A172 (cell line): ENCODE measurements at places on chromosomes 5 and 9.
A peak's percentile ranks its signal among the peaks of the same experiment; 100 is the strongest.

GRCh38 chr5:124402144-124402581, 344.3 kb downstream of the ZNF608 start:
- peak; percentile 56 for DNase-seq

- DNase-seq: no peak
Measured at GRCh38 chr5:15783734-15784133, 283.8 kb downstream of the FBXL7 start.

DNA sequence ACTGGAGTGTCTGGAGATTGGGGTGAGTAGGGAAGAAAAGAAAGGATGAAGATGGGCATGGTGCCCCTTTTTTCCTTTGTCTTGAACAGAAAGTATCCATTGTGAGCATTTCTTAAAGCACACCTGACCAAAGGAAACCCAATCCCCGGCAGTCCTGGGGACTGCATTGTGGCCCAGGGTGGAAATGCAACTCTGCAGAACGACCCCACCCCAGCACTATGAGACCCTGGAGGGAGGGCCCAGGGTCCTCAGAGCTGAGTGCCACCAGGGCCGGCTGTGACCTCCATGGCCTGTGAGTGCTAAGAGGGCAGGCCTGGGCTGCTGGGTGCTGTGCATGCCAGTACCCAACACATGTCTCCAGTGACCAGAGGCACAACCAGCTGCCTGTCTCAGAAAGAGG, 18.5 kb downstream of the EEIG1 start:
- DNase-seq: no peak

DNA sequence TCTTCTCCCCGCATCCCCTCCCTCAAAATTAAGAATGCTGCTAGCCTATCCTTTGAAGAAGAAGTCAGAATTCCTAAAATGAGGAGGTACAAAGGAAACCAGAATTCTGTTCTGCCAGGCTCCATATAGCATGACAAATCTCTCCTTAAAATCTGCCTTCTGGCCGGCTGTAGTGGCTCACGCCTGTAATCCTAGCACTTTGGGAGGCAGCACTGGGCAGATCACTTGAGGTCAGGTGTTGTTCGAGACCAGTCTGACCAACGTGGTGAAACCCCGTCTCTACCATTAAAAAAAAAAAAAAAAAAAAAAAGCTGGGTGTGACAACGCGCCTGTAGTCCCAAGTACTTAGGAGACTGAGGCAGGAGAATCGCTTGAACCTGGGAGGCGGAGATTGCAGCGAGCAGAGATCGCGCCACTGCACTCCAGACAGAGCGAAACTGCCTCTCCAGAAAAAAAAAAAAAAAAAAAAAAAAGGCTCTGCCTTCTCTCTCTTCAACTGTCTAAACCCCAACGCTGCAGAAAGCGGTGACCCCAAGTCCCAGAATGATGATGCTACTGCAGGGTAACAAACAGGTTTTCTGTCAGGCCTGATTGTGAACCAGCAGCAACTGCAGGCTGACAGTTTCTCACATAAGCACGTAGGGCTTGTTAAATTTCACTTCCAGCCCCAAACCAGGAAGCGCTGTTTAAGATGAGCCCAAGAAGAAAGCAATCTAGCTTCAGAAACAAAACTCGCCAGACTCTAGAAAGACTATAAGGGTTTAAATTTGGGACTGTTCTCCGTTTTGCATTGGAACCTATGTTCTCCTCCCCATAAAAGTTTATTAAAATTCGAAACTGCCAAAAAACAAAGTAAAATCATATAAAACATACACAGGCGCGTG, 963 bp upstream of the CAST start:
- DNase-seq: peak; percentile 46

DNA sequence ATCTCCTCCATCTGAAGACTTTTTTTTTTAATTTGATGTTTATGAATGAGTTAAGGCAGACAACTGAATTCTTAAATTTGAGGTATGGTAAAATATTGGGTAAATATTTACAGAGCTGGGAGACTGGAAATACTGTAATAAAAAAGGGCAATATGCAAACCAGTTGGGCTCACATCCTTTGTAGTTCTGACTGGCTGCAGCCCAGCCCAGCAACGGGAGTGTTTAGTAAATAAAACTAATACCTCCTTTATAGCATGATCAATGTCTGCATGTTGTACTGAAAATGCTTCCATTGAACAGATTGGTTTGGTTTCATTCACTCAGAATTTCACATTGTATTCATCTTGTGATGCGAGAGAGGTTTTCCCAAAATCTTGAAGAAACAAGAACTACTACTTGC, 365.0 kb downstream of the DMRT2 start:
- DNase-seq: no peak

DNA sequence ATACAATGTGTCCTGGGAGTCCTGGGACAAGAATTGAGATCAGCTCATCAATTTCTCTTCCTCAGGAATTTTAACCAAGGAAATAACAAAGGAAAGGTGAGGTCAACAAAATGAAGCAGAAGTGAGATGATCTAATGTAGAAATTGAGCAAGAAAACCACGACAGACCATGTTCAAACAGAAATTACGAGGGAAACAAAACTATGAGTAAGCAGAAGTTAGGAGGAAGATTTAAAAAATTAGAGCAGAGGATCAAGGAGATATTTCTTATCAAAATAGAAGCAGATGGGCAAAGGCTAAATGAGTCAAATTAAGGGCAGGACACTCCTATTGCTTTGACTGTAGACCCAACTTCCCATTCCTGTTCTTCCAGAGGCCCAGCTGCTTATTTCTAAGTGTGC, 97.4 kb downstream of the HINT1 start:
- no peak for DNase-seq

- DNase-seq: no peak
Measured at GRCh38 chr9:133945977-133946753, 46.0 kb downstream of the VAV2 start.

DNA sequence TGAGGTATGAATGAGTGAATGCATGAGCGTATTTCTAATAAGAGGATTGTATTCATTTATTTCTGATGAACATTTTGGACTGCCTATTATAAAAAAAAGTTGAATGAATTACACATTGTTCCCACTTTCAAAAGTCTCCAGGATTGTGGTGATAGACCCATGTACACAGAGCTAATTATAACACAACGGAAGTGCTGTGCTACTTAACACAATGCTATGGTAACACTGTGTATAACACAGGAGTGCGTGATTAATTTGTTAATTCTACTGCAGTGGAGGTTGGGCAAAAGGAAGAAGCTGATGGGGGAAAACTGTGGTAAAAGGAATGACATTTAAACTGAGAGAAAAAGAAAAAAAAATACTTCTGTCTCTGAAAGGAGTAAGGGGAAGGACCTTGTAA, 147.8 kb upstream of the MEF2C start:
- DNase-seq: no peak

DNA sequence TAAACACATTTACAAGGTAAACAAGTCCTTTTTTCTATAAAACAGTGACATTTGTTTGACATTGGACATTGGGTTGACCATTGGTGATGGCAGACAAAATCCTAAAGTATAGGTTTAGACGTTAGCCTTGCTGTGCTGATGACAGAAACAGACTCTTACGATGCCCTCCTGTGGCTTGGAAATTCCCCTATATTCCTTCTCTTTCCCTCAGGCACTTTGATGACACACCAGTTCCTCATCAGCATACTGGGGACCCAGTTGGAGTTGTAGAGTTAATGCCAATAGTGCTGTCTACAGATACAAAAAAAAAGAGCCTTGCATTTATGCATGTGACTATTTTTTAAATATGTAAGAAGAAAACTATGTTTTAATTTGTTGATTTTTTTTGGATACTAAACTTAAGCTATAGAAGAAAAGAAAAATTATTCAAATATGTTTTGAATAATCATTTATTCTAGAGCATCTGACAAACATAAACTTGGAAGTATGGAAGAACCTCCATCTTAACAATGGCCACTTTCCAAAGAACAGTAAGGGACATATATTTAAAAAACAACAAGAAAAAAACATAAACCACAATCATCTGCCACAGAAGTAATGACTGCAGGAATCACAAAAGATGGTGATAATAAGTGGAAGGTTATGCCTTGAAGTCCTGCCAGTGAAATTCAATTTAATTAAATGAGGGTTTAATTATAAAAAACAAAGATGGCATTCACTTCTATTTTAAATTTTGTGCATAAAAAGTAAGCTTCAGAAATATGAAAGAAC, 75.6 kb upstream of the SNCAIP start:
- peak; percentile 65 for DNase-seq

GRCh38 chr5:172486451-172486850, 32.1 kb upstream of the SH3PXD2B start:
- DNase-seq: no peak

- no peak for DNase-seq
Measured at GRCh38 chr9:136411378-136411777, 920 bp downstream of the PMPCA start.

GRCh38 chr9:36928670-36929349, 105.3 kb downstream of the PAX5 start:
- DNase-seq: peak; percentile 85

GRCh38 chr5:95727764-95728191, 3.4 kb upstream of the RHOBTB3 start:
- DNase-seq: no peak

- DNase-seq: peak; percentile 86
Measured at GRCh38 chr9:91837981-91838731, 111.9 kb downstream of the ROR2 start.

- DNase-seq: no peak
Measured at GRCh38 chr5:113187906-113188305, 211.3 kb downstream of the DCP2 start.

DNA sequence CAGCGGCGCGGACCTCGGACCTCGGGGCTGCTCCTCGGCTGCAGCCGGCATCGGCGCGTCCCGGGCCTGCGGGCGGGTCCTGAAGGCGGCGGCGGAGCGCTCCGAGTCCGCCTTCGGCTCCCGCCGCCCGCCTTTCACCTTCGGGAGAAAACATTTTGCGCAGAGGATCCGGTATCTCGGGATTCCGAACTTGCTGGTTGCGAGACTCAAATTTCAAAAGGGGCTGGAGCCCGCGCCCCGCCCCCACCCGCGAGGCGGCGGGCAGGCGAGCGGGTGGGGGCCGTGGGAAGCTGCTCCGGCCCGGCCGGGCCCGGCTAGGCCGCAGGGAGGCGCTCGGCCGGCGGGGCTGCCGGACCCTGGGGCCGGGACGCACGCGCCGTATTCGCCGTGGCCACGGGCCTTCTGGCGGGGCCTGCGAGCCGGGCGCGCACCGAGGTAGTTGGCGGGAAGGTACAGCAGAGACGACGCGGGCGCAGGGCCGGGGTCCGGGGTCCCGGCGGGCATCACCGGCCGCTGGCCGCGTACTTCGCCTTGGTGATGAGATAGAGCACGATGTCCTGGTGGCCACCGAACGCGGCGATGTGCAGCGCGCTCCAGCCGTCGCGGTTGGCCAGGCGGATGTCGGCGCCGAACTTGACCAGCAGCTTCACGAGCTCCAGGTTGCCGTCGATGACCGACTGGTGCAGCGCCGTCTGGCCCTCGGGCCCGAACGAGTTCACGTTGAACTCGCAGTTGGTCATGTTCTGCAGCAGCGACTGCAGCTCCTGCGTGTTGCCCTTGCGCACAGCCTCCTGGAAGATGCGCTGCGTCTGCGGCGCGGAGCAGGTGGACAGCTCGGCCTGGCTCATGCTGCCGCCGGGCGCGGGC, 757 bp downstream of the NRARP start:
- DNase-seq: no peak

- no peak for DNase-seq
Measured at GRCh38 chr9:125807079-125807478, 59.9 kb downstream of the PBX3 start.

DNA sequence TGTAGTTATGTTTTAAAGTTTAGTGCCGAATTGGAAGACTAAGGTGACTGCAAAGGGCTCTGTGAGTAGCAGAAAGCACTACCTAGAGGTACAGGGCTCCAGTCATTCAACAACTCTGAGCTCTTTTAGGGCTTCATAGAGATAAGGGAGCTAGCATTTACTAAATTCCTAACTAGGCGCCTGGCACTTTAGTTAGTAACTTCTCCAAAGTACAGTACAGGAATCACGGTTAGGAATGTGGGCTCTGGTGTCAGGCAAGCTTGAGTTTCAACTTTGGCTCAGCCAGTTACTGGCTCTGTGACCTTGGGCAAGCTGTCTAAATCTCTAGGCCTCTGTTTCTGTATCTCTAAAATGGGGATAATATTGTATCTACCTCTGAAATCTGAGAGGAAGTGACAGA, 115.3 kb downstream of the SLIT3 start:
- no peak for DNase-seq

DNA sequence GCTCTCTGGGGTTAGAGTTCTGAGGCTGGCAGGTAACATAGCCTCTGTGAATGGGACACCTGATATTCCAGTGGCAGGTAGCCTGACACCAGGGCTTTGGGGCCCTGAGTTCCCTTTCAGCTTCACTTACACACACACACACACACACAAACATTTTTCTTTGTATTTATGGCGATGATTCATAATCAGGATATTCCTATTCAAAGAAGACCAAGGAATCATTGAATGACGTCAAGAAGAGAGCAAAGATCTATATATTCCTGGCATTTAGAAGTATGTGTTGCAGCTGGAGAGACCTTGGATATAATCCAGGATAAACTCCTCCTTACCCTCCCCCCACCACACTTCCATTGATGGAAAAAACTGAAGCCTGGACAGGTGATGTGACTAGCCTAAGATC, 7.9 kb upstream of the ENTREP1 start:
- no peak for DNase-seq

- no peak for DNase-seq
Measured at GRCh38 chr5:37979559-37979958, 139.7 kb upstream of the GDNF start.

GRCh38 chr9:129469988-129470316, 150.9 kb downstream of the C9orf50 start:
- no peak for DNase-seq

- peak; percentile 6 for DNase-seq
Measured at GRCh38 chr5:135834639-135835529, at the start of gene SLC25A48. SLC25A48 (plus strand) TSS chr5:135834663; CDS start chr5:135834848, 185 bp downstream.

DNA sequence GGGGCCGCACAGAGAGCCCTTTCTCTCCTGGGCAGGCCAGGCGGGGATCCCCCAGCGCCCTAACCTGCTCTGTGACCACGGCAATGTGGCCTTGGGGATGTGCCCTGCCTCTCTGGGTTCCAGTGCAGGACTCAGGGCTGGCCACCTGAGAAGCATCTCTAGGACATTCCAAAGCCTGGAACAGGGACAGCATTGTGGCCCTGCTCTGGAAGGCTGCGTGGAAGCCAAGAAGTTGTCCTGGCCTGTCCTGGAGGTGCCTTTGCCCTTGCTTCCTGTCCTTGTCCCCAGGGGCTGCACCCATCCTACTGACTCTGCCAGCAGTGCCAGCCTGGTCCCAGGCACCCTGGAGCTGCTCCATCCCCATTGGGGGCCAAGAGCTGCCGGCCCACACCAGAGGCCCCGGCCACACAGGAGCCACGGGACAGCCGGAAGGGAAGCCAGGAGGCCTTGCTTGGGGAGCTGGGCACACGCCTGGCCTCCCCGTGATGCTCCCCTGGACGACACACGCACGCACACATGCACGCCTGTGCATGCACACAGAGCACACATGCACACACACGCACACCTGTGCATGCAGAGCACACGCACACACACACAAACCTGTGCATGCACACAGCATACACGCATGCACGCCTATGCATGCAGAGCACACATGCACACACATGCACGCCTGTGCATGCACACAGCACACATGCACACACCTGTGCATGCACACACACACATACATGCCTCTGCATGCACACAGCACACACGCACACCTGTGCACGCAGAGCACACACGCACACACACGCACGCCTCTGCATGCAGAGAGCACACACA, 20.1 kb upstream of the CAMSAP1 start:
- DNase-seq: no peak

GRCh38 chr9:100014846-100015245, 84.0 kb downstream of the ERP44 start:
- no peak for DNase-seq

- DNase-seq: no peak
Measured at GRCh38 chr5:65475336-65475735, 6.4 kb downstream of the ADAMTS6 start.
